ENCODE measurements at places on chromosomes 11 and 22.

GRCh38 chr11:1074244-1075221 is at the start of gene MUC2:
Gene MUC2, plus strand, starts transcription at chr11:1074874.
- no peak for DNase-seq

DNA sequence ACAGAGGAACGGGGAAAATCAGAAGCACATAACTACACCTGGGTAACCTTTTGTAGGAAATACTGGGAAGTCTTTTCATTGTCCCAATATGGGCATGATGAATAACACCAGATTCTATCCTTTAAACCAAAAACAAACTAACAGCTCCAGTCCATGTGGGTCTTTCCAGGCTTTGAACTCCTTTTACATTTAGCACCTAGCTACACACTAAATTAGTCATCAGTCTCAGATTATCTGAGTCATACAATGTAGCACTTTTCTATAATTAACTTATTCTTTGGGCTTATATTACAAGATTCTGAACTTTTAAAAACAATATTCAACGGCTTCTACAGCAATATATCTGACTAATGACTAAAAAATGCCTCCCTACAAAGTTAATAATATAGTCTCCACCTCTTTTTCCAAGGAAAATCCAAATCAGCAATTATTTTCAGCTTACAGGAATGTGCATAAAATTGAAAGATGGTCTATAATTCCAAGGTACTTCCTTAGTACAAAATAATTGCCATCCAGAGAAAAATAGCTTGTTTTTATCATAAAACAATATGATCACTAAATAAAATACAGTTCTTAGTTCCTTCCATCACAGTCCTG is 26.3 kb downstream of the STK33 start:
- no peak for DNase-seq

GRCh38 chr11:10824888-10825287 is 16.2 kb upstream of the EIF4G2 start:
- DNase-seq: no peak

DNA sequence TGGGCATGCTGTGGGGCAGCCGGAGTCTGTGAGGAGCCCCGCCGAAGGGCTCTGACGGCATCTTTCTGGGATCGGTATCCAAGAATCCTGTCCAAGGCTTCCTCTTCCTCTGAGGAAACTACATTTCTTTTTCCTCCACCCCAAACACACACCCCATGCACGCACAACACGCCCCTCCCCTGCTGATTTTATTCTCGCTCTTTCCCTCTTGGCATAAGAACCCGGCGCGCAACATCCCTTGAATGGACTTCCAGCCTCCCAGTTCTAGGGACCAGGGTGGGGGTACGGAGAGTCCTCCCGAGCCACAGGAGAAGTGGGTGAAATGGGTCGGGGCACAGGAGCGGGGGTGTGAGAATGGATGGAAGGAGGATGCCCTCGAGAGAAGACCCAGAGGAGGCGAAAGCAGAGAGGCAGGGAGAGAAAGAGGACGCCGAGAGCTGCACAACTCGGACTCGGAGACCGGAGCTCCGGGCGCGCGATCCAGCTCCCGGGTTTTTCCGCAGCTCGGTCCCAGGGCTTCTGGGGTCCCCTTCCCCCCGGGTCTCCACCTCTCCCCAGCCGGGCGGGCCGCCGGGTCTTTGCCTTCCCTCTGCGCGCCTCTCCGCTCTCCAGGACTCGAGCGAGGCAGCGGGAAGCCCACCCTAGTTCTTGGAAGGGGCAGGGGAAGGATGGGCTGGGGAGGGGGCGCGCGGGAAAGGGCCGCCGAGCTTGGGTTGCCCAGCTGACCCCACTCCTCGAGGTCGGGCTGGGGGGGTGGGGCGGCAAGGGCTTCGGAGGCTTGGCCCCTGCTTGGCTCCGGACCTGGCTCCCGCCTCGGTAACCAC is 1.5 kb upstream of the LARGE1 start:
- DNase-seq: peak; percentile 91
